ENCODE measurements at places on chromosomes 4 and X. TPM values are rescaled to one million over a fixed set of nuclear protein-coding genes. Genes with fewer than 3 reads are reported as not detected.
A peak's percentile ranks its signal among the peaks of the same experiment; 100 is the strongest.

The MID1 gene
- 4.9 TPM for total RNA-seq

The SNCA gene
- not detected for total RNA-seq

The IL9R gene
- total RNA-seq = 2.0 TPM

The RTL9 gene
- not detected for total RNA-seq

The DCAF8L1 gene
- not detected for total RNA-seq

The BEX1 gene
- total RNA-seq = 57.4 TPM

The EXOC1L gene
- total RNA-seq = not detected

- no peak overlapping the region for H3K4me3 ChIP-seq
- no peaks in the 10 kb centered on the region for H3K27me3 ChIP-seq
- H3K4me1 ChIP-seq = peaks cover 5% of the 10 kb centered on the region
- H3K36me3 ChIP-seq = peaks cover 3% of the 10 kb centered on the region
- DNase-seq = no peak
- no peak overlapping the region for H3K27ac ChIP-seq
Observed at GRCh38 chr4:169677150-169677748, 56.9 kb downstream of the CLCN3 start.

DNA sequence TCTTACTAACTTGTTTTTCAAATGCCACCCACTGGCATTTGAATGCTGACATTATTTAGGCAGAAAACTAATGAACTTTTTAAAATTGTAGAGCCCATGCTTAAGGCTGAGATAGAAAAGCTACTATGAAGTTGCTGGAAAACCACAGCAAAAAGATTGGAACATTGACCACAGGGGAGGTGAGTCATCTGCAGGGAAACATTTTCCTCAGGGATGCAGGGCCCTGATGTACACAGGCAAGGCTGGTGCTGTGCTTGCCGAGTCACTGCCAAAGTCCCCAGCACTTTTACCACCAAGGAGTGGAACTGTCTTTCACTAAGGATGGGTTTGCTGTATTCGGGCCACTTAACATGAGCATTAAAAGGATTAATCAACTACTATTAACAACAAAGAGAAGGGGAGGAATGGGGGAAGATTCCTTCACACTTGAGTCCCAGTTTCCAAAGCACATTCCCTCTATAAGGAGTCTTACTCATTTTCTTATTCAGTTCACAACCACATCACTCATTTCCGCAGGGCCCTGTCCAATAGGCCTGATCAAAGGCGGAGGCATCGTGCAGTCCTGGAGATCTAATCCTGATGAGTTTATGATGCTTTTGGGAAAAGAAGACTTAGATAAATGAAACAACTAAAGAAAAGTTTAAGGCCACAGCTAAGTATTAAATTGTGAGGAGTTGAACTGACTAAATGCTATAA is 202.9 kb upstream of the NPY2R start:
- H3K36me3 ChIP-seq = no peaks in the 10 kb centered on the region
- H3K4me3 ChIP-seq = no peak overlapping the region
- no peaks in the 10 kb centered on the region for H3K4me1 ChIP-seq
- DNase-seq = no peak

GRCh38 chr4:7326306-7326692 is 108.4 kb downstream of the PSAPL1 start:
- H3K36me3 ChIP-seq = no peaks in the 10 kb centered on the region
- H3K27ac ChIP-seq = no peak overlapping the region
- no peaks in the 10 kb centered on the region for H3K27me3 ChIP-seq
- H3K4me3 ChIP-seq = no peak overlapping the region

GRCh38 chrX:149151805-149152757 is 353.0 kb downstream of the IDS start:
- H3K27ac ChIP-seq = no peak overlapping the region
- H3K4me1 ChIP-seq = no peaks in the 10 kb centered on the region
- no peaks in the 10 kb centered on the region for H3K27me3 ChIP-seq
- no peaks in the 10 kb centered on the region for H3K36me3 ChIP-seq
- no peak for DNase-seq

DNA sequence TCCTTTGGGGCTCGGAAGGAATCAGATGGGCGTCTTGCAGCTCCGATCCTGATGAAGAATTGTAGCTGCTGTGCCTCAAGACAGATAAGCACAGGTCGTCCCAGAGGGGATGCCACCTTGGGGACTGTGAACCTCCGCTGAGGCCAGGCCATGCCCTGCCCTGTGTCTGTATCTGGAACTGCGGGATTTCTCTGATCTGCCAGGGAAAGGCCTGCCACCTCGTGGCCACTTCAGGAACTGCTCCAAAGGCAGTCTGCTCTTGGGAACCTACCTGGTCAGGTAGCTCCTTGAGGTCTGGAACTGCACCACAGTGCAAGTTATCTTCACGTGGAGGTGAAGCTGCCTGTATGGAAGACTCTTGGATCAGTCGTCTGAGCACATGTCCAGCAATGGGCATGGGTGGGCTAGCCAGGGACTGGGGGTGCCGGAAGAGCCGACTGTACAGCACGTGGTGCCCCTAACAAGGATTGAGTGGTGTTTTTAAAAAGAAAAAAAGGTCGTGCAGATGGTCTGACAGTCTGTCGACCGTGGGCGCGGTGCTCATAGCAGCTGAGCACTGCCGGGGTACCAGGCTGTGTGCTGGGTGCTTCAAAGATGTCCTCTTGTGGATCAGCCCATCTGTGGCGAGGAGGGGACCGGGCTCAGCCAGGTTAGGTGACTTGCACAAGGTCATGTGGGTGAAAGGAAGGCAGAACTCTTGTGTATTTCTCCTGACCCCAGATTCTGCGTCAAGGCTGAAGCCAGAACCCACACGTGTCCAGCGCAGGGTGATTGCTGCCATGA is 3.1 kb upstream of the GRPEL1 start:
- H3K27me3 ChIP-seq = no peaks in the 10 kb centered on the region
- no peak overlapping the region for H3K27ac ChIP-seq
- no peaks in the 10 kb centered on the region for H3K36me3 ChIP-seq
- no peak overlapping the region for H3K4me3 ChIP-seq
- DNase-seq = peak; percentile 89

GRCh38 chr4:89324671-89325070 is 17.1 kb upstream of the GPRIN3 start:
- no peak for DNase-seq
- no peaks in the 10 kb centered on the region for H3K4me1 ChIP-seq
- no peaks in the 10 kb centered on the region for H3K36me3 ChIP-seq
- no peak overlapping the region for H3K27ac ChIP-seq
- no peak overlapping the region for H3K4me3 ChIP-seq

- H3K36me3 ChIP-seq = no peaks in the 10 kb centered on the region
- DNase-seq = no peak
- no peak overlapping the region for H3K4me3 ChIP-seq
- H3K4me1 ChIP-seq = no peaks in the 10 kb centered on the region
- H3K27ac ChIP-seq = peak overlapping the region; percentile 53
- no peaks in the 10 kb centered on the region for H3K27me3 ChIP-seq
Observed at GRCh38 chr4:173411106-173411693, 12.3 kb upstream of the SCRG1 start.

GRCh38 chr4:42133006-42133405 is 19.4 kb downstream of the BEND4 start:
- H3K4me1 ChIP-seq = no peaks in the 10 kb centered on the region
- no peak for DNase-seq
- no peak overlapping the region for H3K4me3 ChIP-seq
- no peaks in the 10 kb centered on the region for H3K36me3 ChIP-seq
- H3K27me3 ChIP-seq = no peaks in the 10 kb centered on the region
- no peak overlapping the region for H3K27ac ChIP-seq

DNA sequence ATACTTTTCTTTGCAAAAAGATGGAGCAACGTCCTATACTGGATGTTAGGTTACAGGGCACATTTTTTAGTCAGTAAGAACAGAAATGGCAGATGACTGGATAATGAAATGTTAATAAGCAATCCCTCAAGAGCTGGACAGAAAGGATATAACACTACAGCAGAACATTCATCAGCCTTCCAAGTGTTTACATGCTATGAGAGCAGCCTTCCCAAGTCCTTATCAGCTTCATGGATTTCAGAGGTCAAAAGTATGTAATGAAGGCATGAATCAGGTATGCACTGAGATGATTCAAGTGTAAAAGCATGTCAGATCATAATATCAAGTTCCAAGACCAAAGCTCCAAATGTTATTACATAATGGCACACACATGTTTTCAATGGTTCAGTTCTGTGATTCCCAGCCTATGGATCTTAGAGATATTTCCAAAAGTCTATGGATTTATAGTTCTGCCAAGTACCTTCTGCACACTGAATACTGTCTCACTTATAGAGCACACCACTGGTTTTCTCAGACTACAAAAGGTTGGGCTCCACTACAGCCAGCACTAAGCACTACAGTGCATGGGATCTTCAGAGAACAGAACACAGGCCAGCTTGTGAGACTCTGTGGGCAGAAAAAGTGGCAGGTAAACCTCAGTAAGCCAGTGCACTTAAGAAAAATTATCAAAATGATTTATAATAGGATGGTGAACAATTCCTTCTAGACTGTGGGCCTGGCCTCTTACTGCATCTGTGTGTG is 49.2 kb downstream of the GPC4 start:
- no peak overlapping the region for H3K4me3 ChIP-seq
- H3K27ac ChIP-seq = no peak overlapping the region
- H3K27me3 ChIP-seq = no peaks in the 10 kb centered on the region
- no peaks in the 10 kb centered on the region for H3K36me3 ChIP-seq

DNA sequence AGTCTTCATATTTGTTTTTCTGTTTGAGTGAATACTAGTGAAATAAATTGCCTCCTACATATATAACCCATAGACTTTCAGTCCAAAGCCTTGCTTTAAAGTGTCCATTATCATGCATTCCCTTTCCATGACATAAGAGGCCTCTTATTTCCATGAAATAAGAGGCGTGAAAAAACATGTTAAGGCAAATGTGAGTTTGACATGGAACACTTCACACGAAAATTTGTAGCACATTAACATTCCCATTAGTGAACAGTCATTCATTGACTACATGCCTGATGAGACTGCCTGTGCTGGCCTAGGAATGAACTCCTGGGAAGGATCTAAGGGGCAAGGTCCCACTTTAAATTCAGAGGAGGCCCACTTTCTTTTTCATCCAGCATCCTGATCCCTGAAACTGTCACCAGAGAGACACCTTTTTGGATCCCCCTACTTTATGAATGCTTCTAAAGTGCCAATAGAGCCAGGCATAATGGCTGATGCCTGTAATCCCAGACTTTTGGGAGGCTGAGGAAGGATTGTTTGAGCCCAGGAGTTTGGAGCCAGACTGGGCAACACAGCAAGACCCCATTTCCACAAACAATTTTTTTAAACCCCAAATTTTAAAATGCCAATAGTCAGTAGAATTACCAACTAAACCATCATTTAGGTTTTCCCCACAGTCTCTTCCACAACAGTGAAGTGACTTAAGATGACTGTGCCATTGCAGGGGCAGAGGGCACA is 6.7 kb downstream of the RTL8B start:
- H3K27ac ChIP-seq = no peak overlapping the region
- H3K4me1 ChIP-seq = no peaks in the 10 kb centered on the region
- no peaks in the 10 kb centered on the region for H3K27me3 ChIP-seq
- no peaks in the 10 kb centered on the region for H3K36me3 ChIP-seq
- H3K4me3 ChIP-seq = no peak overlapping the region

DNA sequence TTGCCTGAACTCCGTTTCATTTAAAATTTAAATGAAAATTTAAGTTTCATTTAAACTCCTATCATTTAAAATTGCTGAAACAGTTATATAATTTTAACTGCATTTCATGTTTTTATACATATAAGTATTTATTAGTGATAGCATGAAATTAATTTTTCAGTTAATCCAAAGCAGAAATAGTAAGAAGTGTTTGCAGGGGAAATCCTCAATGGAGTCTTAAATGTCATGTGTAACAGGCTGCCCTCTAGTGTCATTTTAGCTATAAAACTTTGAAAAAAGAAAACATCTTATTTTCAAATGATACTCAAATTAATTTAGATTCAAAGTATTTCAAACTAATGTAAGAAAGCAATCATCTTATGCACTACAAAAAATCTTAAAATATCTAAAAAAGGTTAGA is 27.2 kb downstream of the TAPT1 start:
- no peaks in the 10 kb centered on the region for H3K27me3 ChIP-seq
- no peak for DNase-seq
- no peak overlapping the region for H3K4me3 ChIP-seq
- H3K36me3 ChIP-seq = no peaks in the 10 kb centered on the region
